ENCODE measurements at places on chromosomes 3 and 15.

GRCh38 chr3:121295979-121296378 lies 249.8 kb downstream of the POLQ start:
- DNase-seq, result no peak

GRCh38 chr3:37225481-37225880 lies 51.1 kb upstream of the LRRFIP2 start:
- no peak for DNase-seq

DNA sequence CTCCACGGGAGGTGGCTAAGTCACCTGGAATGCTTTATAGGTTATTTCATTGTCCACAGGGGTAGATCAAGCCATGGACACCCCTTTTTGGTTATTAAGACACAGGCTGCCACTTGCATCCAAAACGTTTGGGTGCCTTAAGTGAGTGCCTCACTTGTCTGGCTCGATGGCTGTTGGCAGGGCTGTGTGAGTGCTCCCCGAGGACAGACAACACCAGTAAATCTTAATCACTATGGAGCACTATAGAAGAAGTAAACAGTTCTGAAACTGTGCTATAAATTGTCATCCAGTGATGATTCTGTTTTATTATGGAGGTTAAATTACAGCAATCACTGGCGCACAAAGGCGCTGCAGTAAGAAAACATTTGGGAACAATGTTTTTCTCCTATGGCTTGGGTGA lies 215.5 kb downstream of the CACNA2D3 start:
- no peak for DNase-seq

- no peak for DNase-seq
Measured at GRCh38 chr15:78064544-78064943, 13.0 kb downstream of the TBC1D2B start.

DNA sequence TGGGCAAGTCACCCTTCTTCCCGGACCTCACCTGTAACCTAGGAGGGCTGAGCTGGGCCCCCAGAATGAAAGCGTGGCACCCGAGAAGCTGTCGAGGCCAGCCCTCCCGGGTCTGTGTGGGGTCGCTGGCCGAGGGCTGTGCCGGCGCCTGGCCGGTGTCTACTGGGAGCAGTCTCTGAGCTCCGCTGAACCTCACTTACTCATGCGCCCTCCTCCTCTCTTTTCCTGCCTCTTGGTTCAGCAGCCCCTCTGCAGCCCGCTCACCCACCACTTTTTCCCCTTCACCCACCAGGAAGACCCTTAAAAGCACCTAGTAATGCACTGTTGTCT lies 419 bp downstream of the HYKK start:
- no peak for DNase-seq

GRCh38 chr3:146162561-146162960 lies 1.6 kb upstream of the PLOD2 start:
- DNase-seq, result no peak

DNA sequence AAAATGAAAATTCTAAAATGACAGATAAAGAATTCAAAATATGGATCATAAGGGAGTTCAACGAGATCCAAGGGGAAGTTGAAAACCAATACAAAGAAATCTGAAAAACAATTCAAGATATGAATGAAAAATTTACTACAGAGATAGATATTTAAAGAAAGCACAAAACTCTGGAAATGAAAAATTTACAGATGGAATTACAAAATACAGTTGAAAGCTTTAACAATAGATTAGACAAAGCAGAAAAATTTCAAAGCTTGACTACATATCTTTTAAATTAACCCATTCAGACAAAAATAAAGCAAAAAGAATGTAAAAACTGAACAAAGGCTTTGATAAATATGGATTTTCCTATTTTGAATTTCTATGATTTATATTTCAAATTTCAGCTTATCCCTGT lies 211.1 kb downstream of the SLC9A9 start:
- no peak for DNase-seq

DNA sequence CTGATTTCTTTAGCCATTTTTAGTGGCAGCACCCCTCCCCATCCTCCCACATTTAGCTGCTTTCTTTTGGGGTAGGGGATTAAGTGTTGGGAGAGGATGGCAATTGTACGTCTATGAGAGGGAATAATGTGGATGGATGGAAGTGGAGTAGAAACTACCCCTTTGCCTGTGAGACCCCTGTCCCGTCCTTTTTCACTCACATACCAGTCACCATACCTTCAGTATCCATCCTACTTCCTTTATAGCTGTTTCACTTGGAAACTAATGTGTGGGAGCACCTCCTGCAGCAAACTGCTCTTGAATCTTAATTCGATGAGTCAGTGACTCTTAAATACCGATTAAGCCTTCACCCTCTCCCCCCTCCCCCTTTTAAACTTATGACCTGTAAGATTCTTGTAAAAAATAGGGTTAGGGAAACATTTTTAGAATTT lies 730 bp downstream of the SPRED1 start:
- DNase-seq, result peak; percentile 48

DNA sequence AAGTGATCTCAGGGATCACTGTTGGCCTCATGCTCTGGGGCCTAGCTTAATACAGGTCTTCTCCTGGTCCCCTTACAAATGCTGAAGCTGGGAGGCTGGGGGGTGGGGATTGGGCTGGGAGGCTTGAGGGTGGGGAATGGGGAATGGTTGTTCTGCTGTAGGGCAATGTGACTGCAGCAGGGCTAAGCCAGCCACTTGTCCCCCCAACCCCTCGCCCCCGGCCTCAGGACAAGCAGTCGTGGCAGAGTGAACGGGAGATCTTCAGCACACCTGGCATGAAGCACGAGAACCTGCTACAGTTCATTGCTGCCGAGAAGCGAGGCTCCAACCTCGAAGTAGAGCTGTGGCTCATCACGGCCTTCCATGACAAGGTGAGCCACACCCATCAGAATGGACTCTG lies 17.2 kb upstream of the EXOG start:
- no peak for DNase-seq

GRCh38 chr3:43709022-43709421 lies 18.3 kb downstream of the ABHD5 start:
- no peak for DNase-seq

DNA sequence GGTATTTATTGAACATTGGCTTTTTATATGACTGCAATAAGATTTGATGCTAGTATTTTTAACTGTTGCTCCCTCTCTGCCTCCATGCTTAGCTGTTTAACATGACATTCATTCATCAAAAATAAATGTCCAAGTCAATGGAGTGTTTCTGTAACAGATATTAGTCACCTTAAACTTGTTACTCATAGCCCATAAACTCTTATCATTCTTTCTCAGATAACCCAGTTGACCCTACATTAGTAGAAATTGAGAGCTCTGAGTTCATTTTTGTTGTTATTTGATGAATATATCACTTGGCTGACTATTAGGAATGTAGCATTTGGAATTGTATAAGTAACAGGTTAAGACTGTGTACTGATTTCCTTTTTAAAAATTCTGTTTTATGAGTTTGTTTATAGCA lies 201.1 kb downstream of the UBE2E2 start:
- DNase-seq, result no peak

GRCh38 chr3:107589454-107589853 lies 66.7 kb downstream of the BBX start:
- DNase-seq, result no peak

- DNase-seq, result no peak
Measured at GRCh38 chr3:129699612-129700011, 93.1 kb upstream of the PLXND1 start.

- DNase-seq, result no peak
Measured at GRCh38 chr3:3615533-3615932, 183.7 kb upstream of the LRRN1 start.

GRCh38 chr3:33032938-33033337 lies 64.0 kb downstream of the GLB1 start:
- DNase-seq, result no peak

- DNase-seq, result no peak
Measured at GRCh38 chr15:48833526-48834239, 22.8 kb upstream of the CEP152 start.

- peak; percentile 58 for DNase-seq
Measured at GRCh38 chr3:50245831-50246516, 10.0 kb downstream of the GNAI2 start.

DNA sequence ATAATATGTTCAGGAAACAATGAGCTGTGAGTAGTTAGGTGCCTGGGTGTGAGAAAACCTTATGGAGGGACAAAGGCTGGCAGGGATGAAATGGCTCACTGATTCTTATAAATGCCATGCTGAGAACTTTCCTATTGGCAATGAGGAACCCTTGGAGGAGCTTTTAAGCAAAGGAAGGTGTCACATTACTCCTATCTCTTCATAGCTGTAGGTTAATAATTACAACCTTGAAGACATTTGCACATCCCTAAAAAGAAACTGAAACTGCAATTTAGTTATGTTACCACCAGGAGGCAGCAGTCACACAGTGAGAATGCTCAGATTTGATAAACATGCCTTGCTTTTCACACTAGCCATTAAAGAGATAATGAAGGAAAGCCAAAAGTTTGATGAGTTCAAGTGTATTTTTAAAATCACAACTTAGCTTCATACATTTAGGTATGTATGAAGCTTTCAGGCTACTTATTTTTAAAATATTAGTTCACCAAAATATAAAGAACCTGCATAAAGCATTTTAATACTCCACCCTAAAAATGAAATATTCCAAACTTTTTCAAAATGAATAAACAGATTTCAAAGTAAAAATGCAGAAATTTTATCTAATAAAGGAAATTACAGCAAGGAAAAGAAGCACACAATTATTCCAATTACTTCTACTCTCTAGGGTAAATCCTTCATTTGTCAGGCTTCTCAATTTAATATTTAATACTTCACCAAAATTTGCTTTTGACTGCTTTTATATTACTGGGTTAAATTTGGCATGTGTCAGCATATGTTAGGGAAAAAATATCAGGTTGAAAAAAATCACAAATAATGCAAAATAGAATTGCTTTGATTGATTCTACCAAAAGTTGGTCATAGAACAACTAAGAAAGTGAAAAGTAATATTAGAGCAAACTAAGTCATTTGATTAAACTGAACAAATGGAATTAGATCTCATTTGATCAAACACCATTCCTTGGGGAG lies 136.9 kb upstream of the SLC2A2 start:
- DNase-seq, result no peak

DNA sequence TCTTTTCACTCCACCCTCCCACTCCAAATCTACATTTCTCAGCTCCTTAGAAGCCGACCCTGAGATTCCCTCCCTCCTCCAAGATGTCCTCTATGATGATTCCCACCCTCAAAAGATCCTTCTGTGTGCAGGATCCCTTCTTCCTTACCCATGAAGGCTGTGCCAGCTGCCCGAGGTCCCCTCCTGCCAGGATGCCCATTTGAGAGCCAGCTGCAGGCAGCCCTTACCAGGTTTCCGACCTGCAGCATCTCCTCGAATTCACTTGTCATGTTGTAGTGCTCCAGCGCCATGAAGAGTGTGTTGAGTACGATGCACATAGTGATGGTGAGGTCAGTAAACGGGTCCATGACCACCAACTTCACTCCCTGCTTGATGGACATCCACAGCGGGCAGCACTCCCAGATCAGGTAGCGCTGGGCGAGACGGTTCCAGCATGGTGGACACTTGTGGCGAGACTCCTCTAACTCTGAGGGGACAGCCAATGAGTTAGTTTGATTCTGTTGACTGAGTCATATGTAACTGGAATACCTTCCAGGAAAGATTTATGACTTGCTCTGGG lies 51.9 kb downstream of the SCN5A start:
- no peak for DNase-seq

- no peak for DNase-seq
Measured at GRCh38 chr3:190644035-190644434, 130.2 kb downstream of the IL1RAP start.

GRCh38 chr3:171123915-171124314 lies 97.4 kb upstream of the SLC2A2 start:
- DNase-seq, result no peak

DNA sequence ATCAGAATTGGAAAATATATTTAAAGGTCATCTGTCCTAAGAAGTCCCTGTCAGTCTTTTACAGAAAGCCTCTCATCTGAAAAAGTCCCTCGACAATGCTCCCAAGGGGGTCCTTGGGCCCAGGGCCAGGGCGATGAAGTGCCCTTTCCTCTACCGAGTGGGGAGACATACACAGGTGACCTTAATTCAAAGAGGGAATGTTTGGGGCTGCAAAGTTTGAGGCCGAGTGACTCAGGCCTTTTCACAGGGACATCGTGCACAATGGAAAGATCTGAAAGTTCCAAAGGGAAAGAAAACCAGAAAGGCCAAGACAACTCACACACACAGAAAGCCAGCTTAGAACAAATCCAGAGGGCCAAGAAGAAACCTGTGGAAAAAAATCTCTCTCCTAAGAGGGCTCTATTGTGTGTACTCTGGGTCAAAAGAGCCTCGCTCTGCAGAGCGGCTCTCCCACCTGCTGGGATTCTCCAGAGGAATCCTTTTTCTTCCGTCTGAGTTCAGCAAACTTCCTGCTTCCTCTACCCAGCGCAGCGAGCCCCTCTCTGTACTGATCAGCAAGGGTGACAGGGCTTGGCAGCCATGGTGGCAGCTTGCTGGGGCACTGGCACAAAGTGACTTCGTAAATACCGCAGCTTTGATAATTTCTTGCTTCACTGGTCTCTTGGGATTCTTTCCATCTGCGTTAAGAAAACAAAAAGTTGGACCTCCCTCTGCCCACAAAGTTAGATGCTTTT lies 259.1 kb downstream of the OPA1 start:
- DNase-seq, result no peak

DNA sequence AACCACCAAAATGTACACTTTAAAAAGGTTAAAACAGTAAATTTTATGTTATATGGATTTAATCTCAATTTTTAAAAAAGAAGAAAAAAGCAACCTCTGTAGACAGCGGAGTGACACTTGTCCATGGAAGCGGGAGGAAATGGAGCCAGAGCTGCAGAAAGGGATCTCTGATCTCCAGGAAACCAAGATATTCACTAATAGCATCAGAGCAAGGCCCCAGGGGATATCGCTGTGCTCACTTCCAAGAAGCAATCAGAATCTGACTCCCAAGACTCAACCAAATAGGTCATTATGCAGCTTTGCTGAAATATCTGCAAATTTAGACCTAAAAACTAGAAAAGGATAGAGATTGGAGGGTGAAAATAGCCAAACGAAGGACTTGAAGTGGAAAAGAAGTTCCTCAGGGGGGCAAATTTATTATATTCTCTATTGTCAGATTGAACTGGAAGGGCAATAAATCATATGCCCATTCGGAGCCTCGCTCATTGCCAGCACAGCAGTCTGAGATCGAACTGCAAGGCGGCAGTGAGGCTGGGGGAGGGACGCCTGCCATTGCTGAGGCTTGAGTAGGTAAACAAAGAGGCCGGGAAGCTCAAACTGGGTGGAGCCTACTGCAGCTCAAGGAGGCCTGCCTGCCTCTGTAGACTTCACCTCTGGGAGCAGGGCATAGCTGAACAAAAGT lies 62.0 kb upstream of the ATP2C1 start:
- no peak for DNase-seq

- no peak for DNase-seq
Measured at GRCh38 chr3:171258316-171258715, 201.9 kb downstream of the TNIK start.

GRCh38 chr3:129783470-129783869 lies 110.0 kb downstream of the TMCC1 start:
- DNase-seq, result no peak

DNA sequence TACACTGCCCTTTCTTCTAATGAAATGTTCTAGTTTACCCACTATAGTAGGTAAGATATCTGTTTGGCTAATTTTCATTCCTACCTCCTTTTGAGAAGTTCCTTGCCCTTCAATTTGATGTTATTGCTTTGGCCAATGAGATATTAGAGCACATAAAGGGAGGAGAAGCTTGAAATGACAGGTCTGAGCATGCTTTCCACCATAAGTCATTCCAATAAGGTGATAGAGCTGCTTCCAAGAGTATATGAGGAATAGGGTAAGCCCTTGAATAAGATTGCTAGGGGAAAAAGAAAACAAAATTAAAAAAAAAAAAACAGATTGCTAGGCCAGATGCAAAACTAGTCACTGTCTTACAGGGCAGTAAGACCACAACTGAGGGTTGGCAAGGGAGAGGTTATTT lies 78.9 kb upstream of the TRIM42 start:
- no peak for DNase-seq

Measured in SW 1271 (cell line).